ENCODE measurements at places on chromosomes 4 and X.

GRCh38 chrX:48606091-48606490 lies 8.8 kb downstream of the WDR13 start:
- no peak for DNase-seq

- DNase-seq: no peak
Observed at GRCh38 chr4:27861381-27861787, 1000.7 kb downstream of the STIM2 start.

GRCh38 chrX:14660970-14661369 lies 131.6 kb downstream of the GLRA2 start:
- DNase-seq: no peak

DNA sequence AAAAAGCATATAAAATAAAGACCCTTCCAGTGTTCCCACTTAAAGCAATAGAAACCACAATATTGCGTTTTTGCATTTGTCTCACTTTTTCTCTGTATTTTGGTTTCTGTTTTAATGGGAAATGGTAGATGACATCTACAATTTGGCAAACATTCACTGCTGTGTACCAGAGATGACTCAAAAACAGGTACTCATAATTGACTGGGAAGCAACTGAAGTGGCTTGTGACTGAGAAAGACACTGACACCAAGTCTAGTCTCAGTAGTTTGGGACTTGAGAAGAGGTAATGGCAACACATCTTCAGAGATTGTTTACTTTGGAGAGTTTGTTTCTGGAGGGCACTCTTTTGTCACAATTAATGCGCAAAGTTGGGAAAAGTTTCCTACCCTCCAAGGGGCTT lies 42.0 kb downstream of the AREG start:
- no peak for DNase-seq

DNA sequence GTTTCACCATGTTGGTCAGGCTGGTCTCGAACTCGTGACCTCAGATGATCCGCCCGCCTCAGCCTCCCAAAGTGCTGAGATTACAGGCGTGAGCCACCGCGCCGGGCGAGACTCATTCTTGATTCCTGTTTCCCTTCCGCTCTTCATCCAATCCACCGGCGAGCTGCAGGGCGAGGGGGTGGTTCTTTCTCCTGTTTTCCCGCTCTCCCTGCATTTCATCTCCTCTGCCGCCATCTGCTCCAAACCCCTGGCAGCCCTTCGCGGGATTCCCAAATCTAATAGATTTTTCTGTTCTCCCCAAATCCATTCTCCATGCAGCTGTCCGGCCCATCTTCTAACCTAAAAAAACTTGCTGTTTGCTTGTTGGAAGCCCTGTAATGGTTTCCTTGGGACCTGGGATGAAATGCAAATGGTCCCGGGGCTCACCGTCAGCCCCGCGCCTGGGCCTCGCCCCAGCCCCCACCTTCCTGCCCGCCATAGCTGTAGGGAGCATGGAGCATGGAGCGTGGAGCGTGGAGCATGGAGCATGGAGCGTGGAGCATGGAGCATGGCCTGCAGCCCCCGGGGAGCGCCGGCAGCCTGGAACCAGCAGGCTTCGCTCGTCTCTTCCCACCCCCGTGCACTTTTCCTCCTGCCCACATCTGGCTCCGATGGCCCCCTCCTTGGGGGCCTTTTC lies 1.1 kb downstream of the ZFP42 start:
- DNase-seq: no peak

DNA sequence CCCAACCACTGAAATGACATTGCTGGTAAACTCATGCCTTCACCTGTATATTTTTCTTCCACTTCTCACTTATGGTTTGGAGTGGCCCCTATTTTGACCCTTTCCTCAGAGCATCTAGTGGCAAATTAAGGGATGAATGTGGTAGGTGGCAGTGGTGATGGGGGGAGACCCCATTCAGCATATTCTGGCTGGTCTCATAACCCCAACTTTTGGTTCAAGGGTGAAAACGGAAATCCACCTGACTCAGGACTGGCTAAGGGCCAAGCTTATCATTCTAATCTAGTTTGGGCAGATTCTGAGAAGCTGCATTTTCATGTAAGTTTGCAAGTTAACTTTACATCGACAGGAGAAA lies 47.0 kb upstream of the NSUN7 start:
- no peak for DNase-seq

DNA sequence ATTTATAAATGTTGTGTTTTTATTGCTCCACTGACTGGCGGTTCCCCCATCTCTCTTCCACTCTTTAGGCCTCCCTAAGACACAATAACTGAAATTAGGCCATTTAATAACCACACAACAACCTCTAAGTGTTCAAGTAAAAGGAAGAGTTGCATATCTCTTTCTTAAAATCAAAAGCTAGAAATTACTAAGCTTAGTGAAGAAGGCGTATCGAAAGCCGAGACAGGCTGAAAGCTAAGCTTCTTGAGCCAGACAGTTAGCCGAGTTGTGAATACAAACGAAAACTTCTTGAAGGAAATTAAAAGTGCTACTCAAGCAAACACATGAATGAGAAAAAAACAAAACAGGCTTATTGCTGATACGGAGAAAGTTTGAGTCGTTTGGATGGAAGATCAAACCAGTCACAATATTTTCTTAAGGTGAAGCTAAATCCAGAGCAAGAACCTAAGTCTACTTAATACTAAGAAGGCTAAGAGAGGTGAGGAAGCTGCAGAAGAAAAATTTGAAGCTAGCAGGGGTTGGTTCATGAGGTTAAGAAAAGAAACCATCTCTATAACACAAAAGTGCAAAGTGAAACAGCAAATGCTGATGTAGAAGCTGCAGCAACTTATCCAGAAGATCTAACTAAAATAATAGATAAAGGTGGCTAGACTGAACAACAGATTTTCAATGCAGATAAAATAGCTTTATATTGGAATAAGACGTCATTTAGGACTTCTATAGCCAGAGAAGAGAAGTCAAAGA lies 194.0 kb upstream of the TTC29 start:
- no peak for DNase-seq

DNA sequence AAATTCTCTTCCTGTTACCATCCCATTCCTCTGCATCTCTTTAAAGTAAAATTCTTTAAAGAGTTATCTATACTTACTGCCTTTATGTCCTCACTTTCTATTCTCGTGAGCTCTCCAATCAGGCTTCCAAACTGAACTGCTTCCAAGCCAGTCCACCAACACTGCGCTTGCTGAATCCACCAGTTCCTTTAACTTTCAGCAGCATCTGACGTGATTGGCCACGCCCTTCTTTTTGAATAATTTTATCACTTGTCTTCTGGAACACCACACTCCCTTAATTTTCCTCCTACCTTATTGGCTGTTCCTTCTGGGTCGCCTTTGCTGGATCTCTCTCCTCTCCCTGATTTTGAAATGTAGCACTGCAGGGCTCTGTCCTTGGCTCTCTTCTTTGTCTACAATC lies at the start of gene KIAA1210:
Gene KIAA1210 (minus strand): TSS at position 163 of the 400 bp plus-strand sequence. CDS start 4,170 bp downstream, outside the sequence.
- DNase-seq: no peak

DNA sequence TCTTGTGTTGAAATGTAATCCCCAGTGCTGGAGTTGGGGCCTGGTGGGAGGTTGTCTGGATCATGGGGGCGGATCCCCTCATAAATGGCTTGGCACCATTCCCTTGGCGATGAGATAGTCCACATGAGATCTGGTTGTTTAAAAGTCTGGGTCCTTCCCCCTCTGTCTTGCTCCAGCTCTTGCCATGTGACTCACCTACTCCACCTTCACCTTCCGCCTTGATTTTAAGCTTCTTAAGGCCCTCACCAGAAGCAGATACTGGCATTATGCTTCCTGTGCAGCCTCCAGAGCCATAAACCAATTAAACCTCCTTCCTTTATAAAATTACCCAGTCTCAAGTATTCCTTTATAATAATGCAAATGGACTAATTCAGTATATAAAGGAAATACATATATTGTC lies 111.5 kb downstream of the NR3C2 start:
- DNase-seq: no peak

- no peak for DNase-seq
Observed at GRCh38 chr4:123234955-123235354, 161.6 kb upstream of the SPRY1 start.

GRCh38 chr4:15118292-15118691 lies 116.0 kb downstream of the CPEB2 start:
- no peak for DNase-seq

DNA sequence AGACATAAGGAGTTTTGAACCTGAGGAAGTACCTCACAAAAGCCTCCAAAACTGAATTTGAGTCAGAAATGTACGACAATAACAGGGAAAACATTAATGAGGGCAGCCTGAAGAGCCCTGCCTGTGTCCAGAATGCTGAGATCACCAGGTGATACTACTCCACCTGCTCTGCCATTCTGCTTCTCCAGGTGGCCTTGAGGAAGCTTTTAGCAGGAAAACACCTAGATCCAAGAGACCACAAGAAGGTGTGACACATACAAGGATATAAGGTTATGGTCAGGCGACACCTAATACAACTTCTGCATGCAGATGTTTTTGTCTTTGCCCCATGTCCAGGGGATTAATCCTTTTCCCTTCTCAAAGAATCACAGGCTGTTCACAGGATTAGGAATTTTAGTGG lies 15.3 kb downstream of the SOWAHB start:
- DNase-seq: no peak

DNA sequence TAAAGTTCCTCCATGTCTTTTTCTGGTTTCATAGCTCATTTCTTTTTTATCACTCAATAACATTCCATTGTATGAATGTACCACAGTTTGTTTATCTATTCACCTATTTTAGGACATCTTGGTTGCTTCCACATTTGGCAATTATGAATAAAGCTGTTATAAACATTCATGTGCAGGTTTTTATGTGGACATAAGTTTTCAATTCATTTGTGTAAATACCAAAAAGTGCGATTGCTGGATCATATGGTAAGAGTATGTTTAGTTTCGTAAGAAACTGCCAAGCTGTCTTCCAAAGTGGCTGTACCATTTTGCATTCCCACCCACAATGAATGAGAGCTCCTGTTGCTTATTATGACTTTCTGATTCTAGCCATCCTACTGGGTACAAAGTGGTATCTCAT lies 36.3 kb upstream of the ZFX start:
- no peak for DNase-seq

DNA sequence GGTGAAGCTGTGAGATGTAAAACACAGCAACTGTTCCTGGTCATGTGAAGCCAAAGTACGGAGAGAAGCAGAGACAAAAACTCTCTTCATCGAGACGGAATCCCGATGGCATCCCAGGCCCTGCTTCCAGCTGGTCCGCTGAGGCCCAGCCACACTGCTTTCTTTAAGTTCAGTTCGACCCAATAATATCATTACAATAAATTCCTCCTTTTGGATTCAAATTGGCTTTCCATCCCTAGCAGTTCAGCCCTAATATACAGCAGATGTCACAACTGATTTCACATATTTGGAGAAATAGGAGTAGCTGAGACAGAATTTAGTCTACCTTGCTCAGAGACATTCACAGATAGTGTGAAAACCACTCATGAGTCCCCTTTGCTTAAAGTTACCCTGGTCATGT lies 98.3 kb upstream of the SPRY1 start:
- no peak for DNase-seq

GRCh38 chrX:20320461-20321159 lies 53.9 kb upstream of the RPS6KA3 start:
- DNase-seq: no peak

GRCh38 chrX:154855256-154855655 lies 20.8 kb upstream of the SMIM9 start:
- DNase-seq: no peak

DNA sequence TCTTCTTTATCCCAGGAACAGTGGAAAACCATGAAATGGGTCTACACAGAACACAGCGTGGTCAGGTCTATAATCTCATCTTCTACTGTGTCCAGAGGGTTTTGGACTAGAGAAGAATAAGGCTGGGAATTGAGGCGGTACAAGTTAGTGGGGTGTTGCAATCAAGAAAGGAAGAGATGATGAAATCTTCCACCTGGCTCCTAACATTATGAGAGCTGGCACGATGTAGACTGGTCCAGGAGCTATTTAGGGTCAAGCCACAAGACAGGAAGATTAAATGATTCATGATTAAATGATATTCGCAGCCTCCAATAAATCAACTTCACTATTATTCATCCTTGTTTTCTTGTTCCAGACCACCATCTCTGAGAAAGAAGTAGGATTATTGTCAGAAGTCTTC lies 88.0 kb downstream of the ARSF start:
- no peak for DNase-seq

DNA sequence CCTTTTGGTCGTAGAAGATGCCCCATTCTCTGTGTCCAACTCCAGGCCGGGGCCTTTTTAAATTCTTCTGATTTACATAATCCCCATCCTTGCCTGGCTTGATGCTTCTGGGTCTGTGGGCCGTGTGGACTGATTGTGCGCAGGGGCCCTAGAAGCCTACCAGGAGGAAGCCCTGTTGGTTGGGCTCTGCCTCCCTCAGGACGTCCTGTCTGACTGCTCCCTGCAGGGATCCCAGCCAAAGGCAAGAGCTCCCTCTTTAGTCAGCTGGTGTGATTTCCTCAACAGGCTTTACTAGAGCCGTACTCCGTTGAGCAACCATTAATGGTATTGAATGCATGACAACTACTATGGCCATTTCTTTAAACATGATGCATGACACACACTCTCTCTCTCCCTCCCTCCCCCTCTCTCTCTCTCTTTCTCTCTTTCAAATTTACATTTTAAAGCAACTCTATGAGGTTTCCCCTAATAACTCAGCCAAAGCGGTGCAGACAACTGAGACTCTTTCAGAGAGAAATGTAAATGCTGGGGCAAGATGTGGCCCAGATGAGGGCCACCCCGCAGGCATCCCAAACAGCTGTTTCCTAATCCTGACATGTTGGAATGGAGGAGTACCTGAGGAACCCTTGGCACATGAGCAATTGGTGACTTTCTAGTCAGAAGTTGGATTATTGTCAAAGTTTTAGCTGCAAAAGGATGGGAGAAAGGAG lies 117.3 kb downstream of the DRD5 start:
- DNase-seq: no peak

DNA sequence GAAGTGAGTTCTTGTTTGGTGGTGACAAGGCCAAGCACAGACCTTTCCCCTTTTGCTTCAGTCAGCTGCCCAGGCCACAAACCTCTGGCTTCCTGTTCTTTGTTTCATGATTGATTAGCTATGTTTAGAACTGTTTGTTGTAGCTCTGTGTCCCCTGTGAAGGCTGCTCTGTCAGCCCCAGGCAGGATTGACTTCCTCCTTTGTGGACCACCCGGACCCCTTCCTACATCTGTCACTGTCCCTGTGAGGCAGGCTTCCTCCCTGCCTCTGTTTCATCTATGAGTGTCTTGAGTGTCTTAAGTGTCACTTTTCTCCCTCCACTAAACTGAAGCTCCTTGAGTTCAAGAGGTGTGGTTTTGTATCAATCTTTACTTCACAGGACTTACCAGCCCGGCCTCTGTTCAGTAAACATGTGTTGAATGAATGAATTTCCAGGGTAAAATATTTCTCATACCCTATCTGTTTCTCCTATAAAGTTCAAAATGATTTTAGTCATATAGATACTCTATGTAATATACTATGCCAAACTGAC lies 83.5 kb downstream of the ZNF674 start:
- DNase-seq: no peak

- no peak for DNase-seq
Observed at GRCh38 chr4:104451573-104451972, 43.1 kb downstream of the CXXC4 start.
